Stimulated activated CD4-positive, alpha-beta T cell treated with anti-CD3 and anti-CD28 coated beads, Interleukin-1b, Interleukin-23, amount 100 ng/mL, for 1 hour (primary cell): ENCODE measurements at places on chromosomes 1 and 21.

- no peak for DNase-seq
These were observed 12.8 kb downstream of the ZNF687 start for GRCh38 chr1:151294742-151295462.

- DNase-seq, result no peak
These were observed 579.6 kb upstream of the NR5A2 start for GRCh38 chr1:199447906-199448305.

DNA sequence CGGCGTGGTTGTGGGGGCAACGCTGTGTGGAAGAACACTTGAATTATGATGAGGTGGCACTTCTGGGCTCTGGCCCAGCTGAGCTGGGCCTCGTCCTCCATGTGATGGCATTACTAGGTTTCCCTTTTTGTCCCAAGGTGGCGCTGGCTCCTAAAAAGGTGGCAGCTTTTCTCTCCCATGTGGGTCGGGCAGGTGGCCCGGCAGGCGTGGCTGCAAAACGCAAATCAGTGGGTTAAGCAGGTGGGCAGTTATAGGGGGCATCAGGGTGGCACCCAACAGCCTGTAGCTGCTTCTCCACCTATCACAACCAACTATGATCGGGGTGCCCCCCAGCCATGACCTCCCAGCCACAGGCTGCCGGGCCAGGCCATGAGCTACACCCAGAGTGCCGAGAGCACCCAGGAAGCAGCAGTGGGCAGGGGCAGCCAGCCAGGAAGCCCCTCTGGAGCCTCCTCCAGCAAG is 59.6 kb downstream of the KCNAB2 start:
- no peak for DNase-seq

DNA sequence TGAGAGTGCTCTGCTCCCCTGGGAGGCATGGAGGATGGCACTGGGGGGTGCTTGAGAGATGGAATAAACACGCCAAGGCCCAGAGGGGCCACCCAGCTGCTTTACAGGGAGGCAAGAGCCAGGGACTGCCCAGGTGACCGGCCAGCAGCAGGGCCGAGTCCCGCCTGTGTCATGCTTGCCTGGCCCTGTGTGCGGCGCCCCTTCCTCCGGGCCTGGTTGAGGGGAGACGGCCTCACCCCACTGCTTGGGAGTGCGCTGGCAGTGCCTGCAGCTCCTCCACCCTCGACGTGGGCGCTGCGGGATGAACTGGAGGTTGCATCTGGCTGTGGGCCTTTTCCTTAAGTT is 33.1 kb upstream of the COL6A2 start:
- DNase-seq, result no peak

DNA sequence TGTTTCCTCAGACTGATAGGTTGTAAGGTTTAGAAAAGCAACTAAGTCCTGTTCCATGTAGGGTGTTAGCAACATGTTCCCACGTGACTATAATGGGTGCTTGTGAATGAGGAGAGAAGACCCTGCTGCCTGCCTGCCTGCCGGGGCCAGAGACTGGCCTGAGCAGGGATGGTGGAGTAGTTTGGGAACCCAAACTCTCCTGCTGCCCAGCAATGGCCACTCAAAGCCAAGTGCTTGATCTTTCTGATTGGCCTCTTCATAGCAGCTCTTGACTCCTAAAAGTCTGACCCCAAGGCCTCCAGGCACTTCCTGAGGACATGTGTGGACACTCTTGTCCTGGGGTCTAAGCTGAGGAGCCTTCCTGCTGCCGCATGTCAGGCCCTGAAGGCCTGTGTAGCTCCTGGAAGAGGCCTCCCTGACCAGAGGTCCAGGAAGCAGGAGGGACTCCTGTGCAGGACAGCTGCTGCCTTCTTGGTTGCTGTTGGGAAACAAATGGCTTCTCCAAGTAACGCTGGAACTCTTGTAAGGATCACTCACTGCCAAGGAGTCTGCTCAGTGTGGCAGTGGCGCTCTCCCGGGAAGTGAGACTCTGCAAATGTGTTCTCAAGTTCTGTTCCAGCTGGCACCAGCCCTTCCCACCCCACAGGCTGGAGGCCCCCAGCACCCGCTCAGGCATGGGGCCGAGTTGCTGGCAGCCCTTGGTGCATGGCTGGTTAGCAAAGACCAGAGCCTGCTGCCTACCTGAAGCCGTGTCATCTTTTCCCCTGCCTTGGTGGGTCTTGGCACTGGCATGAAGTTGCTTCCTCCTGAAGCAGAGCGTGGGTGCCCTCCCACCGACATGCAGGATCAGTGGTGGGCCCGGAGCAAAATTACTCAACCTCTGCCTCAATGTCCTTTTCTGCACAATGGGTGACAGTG is 35.5 kb downstream of the MAN1C1 start:
- DNase-seq, result no peak

GRCh38 chr21:41631564-41632461 is 123.9 kb upstream of the TMPRSS2 start:
- DNase-seq, result no peak

DNA sequence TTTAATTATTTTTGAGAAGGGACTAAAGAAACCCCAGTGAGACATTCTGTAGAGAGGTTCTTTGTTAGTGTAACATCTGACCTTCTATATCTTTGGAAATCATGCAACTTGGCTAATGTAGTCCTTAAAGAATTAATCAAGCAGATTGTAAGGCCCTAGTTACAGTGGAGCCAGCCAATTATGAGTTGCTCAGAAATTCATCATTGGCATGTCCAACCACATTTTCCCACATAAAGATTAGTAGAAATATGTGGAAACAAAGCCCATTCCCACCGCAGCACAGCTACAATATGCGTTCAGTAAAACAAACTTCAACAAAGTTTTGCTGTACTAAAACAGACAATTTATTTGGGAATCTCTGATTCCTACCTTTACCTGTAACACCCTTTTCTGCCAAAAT is 27.8 kb downstream of the WNT2B start:
- DNase-seq, result no peak

DNA sequence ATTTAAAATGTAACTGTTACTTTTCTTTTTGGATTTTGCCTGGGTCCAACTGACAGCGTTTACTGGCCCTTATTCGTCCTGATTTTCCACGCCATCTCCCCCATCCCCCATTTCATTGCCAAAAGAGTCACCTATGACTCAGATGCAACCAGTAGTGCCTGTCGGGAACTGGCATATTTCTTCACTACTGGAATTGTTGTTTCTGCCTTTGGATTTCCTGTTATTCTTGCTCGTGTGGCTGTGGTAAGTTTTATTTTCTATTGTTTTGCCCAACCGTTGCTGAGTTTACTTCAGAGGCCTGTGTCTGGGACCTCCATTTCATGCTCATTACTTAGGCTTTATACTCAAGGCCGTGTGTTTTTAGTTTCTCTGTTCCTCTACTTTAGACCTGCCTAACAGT is 9.3 kb downstream of the LEPR start:
- no peak for DNase-seq

- DNase-seq, result no peak
These were observed 336.1 kb upstream of the ZP4 start for GRCh38 chr1:238226810-238227209.

DNA sequence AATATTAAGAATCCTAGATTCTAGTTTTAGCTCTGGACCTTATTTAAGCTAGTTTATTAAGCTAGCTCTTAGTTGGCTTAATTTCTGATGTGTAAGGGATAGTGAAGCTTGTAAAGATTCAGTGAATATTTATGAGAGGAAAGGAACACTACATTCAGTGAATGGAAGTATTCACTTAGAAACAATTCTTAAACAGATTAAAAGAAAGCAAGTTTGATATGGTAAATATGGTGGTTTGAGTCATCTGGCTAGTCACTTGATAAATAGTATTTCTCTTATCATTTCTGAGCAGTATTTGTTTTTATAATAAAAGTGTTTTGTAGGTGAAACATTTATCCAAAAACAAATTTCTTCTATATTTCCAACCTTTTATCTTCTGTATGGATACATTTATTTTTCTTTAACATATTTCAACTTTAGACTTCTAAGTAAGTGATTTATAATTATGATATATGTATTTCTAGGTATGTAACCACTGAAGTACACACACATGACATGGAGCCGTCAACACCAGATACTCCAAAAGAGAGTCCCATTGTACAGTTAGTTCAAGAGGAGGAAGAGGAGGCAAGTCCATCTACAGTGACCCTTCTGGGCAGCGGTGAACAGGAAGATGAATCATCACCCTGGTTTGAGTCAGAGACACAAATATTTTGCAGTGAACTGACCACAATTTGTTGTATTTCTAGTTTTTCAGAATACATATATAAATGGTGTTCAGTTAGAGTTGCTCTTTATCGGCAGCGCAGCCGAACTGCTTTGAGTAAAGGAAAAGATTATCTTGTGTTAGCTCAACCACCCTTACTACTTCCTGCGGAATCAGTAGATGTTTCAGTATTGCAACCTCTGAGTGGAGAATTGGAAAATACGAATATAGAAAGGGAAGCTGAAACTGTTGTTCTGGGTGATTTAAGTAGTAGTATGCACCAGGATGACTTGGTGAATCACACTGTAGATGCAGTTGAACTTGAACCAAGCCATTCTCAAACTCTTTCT is 55.6 kb downstream of the SUCO start:
- DNase-seq, result no peak

- no peak for DNase-seq
These were observed 5.8 kb downstream of the HAO2 start for GRCh38 chr1:119374208-119374874.

DNA sequence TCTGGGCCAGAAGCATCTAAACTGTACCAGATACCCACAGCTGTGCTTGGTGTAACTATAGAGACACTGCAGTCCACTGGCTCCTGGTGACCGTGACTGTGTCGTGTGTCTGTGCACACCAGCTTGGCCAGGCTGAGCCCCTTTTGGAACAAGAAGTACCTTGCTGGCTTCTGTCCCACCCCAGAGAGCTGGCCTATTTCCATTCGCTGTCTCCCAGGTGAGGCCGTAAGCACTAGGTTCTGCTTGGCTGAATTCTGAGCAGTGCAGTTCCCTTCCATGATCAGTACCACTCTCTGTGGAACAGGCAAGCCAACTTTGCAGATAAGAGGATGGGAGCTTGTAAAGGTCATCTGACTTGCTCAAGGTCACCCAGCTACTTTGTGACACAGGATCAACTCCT is 119.9 kb upstream of the DNAH14 start:
- DNase-seq, result no peak

DNA sequence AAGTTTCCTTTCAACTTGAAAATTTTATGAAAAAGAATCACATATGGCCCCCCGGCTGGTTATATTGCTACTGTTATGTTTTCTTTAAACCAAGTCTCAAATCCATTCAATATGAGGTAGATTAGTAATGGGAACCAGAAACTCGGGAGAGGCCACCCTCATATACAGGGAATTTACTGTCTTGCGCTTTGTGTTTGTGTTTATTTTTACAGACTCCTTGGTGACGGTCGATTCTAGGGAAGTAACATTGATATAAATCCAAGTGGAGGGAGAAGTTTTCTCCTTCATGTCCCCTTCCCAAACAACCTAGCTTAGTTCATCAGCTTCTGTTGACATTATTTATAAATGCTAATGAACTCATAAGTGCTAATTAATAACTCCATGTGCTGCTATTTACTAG is 163.5 kb upstream of the LMO4 start:
- DNase-seq, result no peak

GRCh38 chr1:98497497-98497896 is 164.0 kb upstream of the SNX7 start:
- no peak for DNase-seq

GRCh38 chr1:41673806-41674205 is 189.3 kb upstream of the EDN2 start:
- no peak for DNase-seq

GRCh38 chr1:216894494-216894893 is 171.3 kb upstream of the ESRRG start:
- no peak for DNase-seq

DNA sequence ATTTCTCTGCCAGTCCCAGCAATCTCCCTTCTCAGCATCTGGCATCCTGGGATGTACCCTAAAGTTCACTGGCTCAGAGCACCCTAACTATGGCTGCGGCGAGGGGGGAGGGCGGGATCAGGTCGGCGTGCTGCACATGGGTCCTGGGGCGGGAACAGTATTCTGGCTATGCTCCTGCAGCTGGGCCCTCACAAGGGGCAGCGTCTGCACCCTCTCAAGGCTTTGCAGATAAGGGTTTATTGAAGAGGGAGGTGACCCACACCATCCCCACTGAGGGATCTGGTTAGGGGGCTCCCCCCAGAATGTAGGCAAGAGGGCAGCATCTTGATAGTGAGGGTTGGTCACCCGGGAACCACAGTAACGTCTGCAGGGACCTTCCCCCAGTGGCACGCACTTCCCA is 44.9 kb upstream of the PCBP3 start:
- no peak for DNase-seq

GRCh38 chr1:107817206-107817605 is 147.8 kb downstream of the VAV3 start:
- no peak for DNase-seq

DNA sequence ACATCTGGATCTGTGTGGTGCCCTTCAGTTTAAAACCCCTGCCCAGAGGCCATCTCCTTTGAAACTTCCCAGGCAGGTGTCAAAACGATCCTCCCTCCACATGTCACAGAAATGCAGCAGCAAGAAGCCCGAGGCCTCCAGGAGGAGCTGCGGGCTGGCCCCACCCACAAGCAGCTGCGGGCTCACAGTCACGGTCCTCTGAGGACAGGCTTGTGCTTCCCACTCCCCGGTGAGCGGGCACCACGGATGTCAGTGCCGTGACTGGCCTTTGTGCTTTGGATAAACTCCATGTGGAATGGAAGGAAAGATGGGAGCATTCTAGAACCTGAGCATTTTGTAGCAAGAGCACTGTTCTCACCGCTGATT is 65.8 kb downstream of the SIK1 start:
- DNase-seq, result no peak

DNA sequence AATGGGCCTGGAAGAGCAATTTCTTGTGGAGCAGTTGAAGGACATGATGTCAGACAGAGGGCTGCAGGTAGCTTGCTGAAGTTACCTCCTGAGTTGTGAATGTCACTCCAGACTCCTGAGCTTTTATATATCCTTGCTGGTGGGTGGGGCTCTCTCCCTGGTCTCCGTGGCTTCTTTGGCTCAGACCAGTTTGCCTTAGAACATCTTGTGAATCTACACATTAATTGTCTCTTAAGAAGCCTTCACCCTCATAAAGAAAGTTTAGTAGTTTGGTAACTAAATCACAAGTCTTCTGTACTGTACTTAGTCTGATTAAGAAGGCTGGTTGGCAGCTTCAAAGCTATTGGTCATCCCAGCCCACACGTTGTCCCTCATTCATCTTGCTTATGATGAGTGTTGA is at the start of gene KRTAP11-1:
Gene KRTAP11-1 (minus strand): TSS at position 101 of the 400 bp plus-strand sequence. CDS start 56 bp downstream, at position 45.
- no peak for DNase-seq

DNA sequence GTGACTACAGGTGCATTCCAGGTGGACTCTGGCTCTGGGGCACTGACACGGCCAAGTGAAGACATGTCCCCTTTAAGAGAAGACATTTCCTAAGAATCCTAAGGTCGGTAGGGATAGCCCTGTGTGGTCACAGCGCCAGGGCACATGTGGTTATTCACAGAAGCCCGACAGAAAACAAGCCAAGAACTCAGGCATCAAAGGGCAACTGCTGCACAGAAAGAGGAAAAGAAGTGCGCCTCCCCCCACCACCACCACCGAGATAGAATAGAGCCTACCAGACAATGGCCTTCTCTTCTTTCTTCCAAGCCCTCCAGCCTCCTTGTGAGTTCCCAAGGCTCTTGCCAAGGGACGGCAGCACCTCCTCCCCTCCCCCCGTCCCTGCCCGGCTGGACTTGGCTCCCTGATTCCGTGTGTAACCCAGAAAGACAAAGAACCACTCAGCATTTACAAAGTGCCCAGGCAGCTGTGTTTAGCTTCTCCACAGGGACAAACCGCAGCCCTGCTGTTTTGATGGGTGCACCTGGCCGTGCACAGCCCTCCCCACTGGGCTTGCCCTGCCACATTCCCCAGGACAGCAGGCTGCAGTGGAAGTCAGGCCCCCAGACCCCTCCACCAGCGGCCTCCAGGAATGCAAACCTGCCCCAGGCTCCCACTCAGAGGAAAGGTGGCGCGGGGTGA is 30.2 kb downstream of the TMPRSS2 start:
- DNase-seq, result no peak

- no peak for DNase-seq
These were observed 15.2 kb downstream of the PLA2G2F start for GRCh38 chr1:20154301-20154831.
